ENCODE measurements at places on chromosomes 2 and 18.

- no peak for DNase-seq
These were observed 38.0 kb downstream of the LINC00305 start for GRCh38 chr18:64110692-64111480.

- peak; percentile 38 for DNase-seq
These were observed 73.0 kb downstream of the TEX51 start for GRCh38 chr2:126971481-126972278.

DNA sequence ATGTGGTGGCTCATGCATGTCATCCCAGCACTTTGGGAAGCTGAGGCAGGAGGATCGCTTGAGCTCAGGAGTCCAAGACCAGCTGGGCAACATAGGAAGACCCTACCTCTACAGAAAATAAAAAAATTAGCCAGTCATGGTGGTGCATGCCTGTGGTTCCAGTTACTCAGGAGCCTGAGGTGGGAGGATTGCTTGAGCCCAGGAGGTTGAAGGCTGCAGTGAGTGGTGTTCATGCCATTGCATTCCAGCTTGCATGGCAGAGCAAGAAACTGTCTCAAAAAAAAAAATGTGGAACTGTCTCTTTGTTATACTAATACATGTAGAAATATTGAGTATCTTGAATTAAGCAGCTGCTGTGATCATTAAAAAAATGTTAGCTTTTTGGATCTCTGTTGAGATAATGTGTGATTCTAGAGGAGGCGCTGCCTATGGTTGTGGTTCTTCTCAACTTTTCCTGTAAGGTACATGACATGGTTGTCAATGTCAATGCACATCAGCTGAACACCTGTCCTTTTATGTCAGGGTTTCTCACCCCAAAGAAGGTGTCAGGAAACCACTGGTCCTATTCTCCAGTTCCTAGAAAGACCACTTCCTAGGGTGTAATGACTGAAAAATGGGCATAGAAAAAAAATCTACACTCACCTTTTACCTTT, 34.7 kb upstream of the IL1RL1 start:
- no peak for DNase-seq

DNA sequence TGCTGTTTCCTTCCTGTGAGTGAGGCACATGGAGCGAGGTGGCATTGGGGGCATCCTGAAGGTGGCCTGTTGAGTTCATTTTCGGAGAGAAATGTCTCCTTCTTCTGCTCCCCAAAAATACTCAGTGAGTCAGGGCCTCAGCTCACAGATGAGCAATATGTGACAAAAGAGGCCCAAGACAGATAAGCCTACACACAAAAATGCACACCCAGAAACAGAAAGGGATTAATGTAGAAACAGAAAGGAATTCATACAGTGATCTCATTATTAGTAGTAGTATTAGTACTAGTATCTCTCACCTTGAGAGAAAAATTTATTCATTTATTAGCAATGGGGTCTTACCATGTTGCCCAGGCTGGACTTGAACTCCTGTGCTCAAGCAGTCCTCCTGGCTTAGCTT, 5.1 kb downstream of the GPR75 start:
- DNase-seq = no peak

DNA sequence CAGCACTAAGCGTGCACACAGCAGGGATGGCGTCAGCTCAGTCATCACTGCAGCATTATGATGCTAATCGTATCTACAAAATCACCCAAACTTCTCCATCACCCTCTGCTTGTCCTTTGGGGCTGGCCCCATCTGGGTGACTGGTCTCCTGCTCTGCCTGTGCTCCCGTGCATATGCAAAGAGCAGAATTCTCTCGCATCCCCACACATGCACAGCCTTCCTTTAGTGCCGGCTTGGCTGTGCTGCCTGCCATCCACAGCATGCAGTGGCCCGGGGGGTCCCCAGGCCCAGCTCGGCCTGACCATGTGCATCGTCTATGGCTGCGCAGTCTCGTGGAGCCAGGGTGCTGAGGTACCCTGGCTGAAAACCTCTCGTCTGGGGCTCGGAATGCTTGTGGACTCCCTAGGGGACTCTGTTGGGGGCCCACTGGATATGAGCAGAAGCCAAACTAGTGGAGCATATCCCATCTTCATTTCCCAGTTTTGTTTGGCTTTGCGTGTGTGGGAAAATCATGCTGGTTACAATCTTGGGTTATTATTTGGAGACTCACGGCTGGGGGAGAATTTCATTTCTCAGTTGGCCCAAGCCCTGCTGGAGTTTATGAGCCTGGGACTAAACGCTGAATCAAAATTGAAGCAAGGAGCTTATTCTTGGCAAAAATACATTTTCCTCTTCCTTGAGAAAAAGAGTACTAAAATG, 70.9 kb upstream of the HS6ST1 start:
- DNase-seq = no peak

GRCh38 chr2:219706823-219707281, 79.4 kb downstream of the SLC4A3 start:
- no peak for DNase-seq

- no peak for DNase-seq
These were observed 122.2 kb downstream of the INHBB start for GRCh38 chr2:120468136-120468535.

- no peak for DNase-seq
These were observed 196.9 kb upstream of the CWC22 start for GRCh38 chr2:180203972-180204371.

- DNase-seq = no peak
These were observed 1233.5 kb upstream of the NXPH2 start for GRCh38 chr2:140013545-140014203.

- DNase-seq = no peak
These were observed 154.2 kb upstream of the CNTNAP5 start for GRCh38 chr2:123870881-123871276.

GRCh38 chr2:144533221-144533620, 13.3 kb upstream of the ZEB2 start:
- no peak for DNase-seq

DNA sequence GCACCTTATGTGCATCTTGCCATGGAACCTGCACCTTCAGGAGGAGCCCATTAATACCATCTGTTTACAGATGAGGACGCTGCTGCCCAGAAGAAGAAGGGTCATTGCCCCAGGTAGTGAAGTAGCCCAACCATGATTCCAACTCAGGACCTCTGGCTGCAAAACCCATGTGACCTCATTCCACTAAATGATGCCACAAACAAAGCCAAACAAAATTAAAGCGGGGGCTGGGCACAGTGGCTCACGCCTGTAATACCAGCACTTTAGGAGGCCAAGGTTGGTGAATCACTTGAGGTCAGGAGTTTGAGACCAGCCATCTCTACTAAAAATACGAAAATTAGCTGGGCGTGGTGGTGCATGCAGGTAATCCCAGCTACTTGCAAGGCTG, 202.1 kb downstream of the EIPR1 start:
- DNase-seq = no peak

DNA sequence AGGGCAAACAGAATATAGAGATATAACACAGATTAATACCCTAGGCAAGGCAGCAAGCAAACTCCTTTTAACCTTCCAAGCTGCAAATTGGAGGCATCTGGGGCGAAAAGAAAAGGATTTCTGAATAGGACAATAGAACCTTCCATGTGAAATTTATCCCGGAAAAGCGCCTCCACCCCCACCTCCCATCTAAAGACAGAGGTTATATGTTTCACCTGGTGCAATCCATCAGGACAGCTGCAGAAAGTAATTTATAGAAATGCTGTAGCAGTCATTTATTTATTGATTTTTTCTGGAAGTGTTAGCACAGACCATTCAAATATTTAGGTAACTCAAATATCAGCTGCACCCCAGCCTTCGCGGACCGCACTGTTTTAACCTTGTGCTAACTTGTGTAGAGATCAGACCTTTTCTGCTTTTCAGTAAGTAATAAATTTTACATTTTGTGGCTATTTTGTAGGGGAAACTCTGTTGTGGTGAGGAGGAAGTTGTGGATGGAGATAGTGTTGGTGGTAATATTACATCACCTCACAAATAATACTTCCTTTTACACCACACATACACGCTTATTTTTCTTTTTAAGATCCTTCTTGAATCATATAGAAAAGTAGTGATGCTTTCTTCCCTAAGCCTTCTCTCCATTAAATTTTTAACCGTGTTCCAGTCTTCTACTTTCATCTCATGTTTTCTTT, 919.3 kb upstream of the CDH2 start:
- no peak for DNase-seq

- no peak for DNase-seq
These were observed 268.4 kb downstream of the GPD2 start for GRCh38 chr2:156704617-156705016.

DNA sequence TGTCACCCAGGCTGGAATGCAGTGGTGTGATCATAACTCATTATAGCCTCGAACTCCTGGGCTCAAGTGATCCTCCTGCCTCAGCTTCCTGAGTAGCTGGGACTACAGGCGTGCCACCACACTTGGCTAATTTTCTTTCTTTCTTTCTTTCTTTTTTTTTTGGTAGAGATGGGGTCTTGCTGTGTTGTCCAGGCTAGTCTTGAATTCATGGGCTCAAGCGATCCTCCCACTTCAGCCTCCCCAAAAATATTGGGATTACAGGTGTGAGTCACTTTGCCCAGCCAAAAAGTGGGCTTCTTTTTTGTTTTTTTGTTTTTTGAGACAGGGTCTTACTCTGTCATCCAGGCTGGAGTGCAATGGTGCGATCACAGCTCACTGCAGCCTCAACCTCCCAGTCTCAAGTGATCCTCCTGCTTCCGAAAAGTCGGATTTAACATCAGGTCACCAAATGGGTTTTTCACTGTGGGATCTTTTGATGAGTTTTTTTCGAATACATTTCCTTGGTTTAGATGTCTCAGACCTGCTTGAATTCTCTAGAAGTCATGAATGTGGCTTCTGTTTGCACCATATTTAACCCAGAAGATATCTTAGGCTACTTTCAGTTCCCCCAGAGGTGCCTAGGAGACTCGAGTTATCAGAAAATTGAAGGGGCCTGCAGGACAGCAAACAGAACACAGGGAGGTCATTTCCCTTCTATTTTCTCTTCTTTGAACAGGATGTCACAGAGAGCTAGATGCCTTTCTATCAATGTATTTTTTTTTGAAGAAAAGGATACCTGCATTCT, 8.9 kb downstream of the RAB31 start:
- DNase-seq = no peak

- peak; percentile 20 for DNase-seq
These were observed 48.5 kb downstream of the KCNIP3 start for GRCh38 chr2:95345563-95346230.

DNA sequence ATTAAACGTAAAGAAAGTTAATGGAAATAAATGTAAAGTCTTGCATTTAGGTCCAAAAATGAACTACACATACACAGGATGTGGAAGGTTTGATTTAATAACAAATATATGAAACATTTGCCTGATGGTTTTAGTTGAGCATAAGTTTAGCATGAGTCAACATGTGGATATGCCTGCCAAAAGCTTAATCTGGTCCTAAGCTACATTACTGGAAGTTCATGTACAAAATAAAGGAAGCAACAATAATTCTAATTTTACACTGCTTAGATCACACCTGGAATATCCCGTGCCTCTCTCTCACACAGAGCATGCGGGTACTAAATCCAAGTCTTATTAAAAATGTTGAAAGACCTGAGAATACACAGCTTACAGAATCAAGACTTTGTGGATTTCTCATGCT, 276.5 kb upstream of the NRP2 start:
- no peak for DNase-seq

GRCh38 chr2:47509250-47509649, 106.3 kb downstream of the MSH2 start:
- no peak for DNase-seq

GRCh38 chr18:49135877-49136276, 185.1 kb upstream of the SMAD7 start:
- no peak for DNase-seq

- no peak for DNase-seq
These were observed 8.0 kb upstream of the C18orf32 start for GRCh38 chr18:49495076-49495475.
